Lung (tissue), 17 donors: ENCODE measurements at places on chromosomes 3 and 15. TPM values are rescaled to one million over a fixed set of nuclear protein-coding genes. Genes with fewer than 3 reads are reported as not detected.

DNA sequence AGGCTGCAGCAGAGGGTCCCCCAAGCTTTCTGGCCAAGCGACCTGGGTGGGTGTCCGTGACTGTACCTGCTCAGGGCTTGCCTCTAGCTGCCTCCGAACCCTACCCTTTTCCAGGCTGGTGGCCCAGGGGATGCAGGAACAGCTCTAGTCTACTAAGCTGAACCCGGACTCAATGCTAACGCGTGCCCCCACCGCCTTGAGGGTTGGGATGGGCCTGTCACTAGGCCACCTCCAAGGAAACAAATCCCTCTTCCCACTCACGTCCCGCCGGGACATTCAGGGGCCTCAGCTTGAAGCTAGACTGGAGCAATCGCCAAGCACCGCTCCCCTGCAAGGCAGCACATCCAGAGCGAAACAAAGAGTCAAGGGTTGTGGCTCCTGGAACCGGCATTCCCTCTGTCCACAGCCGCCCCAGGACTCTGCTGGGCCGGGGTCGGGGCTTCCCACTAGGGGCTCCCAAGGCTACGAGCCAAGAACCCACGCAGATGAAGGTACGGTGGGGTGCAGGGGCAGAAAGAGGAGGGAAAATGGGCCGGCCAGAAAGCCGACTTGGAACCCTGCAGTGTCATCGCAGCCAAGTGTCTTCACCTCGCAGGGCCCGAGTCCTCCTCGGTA is 2.9 kb downstream of the FBXL22 start:
- H3K27me3 ChIP-seq, result no peaks in the 10 kb centered on the region
- peaks cover 42% of the 10 kb centered on the region for H3K4me1 ChIP-seq
- H3K27ac ChIP-seq, result peak overlapping the region; percentile 80
- DNase-seq, result peak; percentile 50
- H3K36me3 ChIP-seq, result no peaks in the 10 kb centered on the region

GRCh38 chr3:156685198-156685597 is 10.8 kb downstream of the TIPARP start:
- no peak for DNase-seq
- no peaks in the 10 kb centered on the region for H3K36me3 ChIP-seq
- no peak overlapping the region for H3K27ac ChIP-seq
- H3K27me3 ChIP-seq, result no peaks in the 10 kb centered on the region
- no peak overlapping the region for H3K4me3 ChIP-seq

GRCh38 chr3:191353022-191353777 is 22.9 kb upstream of the UTS2B start:
- no peak overlapping the region for H3K4me3 ChIP-seq
- peaks cover 48% of the 10 kb centered on the region for H3K4me1 ChIP-seq
- peaks cover 2% of the 10 kb centered on the region for H3K36me3 ChIP-seq
- no peak overlapping the region for H3K27ac ChIP-seq
- H3K27me3 ChIP-seq, result no peaks in the 10 kb centered on the region

- H3K36me3 ChIP-seq, result no peaks in the 10 kb centered on the region
- peak overlapping the region; percentile 82 for H3K27ac ChIP-seq
- DNase-seq, result no peak
Measured at GRCh38 chr3:129619726-129620162, 13.3 kb upstream of the PLXND1 start.

DNA sequence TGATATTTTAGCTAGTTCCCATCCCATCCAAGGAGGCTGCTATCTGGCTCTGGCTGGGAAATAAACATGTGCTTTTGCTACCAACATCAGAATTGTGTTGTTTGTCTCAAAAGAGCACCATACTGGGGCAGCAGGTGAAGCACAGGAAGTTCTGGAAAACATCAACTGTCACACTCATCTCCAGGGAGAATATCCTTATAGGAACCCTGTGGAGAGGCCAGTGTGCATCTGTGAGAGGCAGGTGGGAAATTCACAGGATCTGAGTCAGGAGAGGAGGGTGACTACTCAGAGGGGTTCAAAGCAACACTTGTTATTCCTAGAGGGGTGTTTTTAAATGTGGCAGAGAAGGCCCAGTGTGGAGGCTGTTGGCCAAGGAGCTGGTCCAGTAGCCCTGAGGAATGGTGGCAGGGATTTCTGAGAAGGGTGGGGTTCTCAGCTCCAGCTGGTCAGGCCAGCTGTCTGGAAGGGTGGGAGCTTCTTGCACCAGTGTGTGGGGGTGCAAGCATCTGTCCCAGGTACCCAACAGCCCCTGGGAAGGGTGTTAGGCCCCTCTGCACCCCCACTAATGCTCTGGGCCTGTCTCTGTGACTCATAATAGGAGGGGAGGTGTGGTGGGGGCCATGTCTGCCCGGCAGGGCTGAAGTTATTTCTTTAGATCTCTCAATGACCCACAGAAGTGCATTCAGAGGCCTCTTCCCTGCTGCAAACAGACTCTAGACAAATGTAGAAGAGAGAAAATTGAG is 28.7 kb downstream of the RPSA start:
- no peak for DNase-seq
- no peak overlapping the region for H3K4me3 ChIP-seq
- no peaks in the 10 kb centered on the region for H3K27me3 ChIP-seq
- no peaks in the 10 kb centered on the region for H3K36me3 ChIP-seq
- H3K27ac ChIP-seq, result no peak overlapping the region

The NRROS gene
- total RNA-seq, result 9.7 TPM

The SLC51B gene
- 3.0 TPM for total RNA-seq
